SK-MEL-5 (cell line): ENCODE measurements at places on chromosomes 2 and 18. TPM values are rescaled to one million over a fixed set of nuclear protein-coding genes. Genes with fewer than 3 reads are reported as not detected.

DNA sequence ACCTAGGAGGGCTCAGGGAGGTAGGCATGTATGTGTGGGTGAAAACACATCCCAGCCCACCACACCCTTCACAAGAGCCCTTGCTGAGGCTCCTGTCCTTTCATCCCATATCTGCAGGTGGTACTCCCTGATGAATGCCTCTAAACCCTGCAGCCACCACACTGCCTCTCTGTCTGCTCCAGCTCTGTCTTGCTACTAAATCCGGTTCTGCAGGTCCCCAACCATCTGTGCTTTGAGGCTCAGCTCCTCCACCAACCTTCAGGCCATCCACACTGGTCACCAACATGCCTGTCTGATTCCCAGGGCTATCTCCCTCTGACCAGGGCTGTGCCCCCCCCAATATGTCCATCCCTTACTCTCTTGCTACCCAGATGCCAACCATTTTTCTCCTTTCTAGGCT is 92.7 kb downstream of the BIN1 start:
- DNase-seq = no peak

Gene VIL1
- 0.05 and 0.11 TPM in 2 replicates for total RNA-seq

- no peak for DNase-seq
Observed at GRCh38 chr18:10147226-10147625, 233.4 kb downstream of the VAPA start.

DNA sequence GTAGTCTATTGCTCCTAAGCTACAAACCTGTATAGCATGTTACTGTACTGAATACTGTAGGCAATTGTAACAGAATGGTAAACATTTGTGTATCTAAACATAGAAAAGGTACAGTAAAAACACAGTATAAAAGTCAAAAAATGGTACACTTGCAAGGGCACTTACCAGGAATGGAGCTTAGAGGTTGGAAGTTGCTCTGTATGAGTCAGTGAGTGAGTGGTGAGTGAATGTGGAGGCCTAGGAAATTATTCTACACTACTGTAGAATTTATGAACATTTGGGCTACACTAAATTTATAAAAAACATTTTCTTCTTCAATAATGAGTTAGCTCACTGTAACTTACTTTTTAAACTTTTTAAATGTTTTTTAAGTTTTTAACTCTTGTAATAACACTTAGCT is 19.0 kb downstream of the NABP1 start:
- DNase-seq = no peak

GRCh38 chr2:11073776-11074175 is 81.5 kb upstream of the SLC66A3 start:
- DNase-seq = no peak

Gene DUSP28
- total RNA-seq = 3.6 and 8.0 TPM in 2 replicates

GRCh38 chr2:38165698-38166097 is 89.7 kb upstream of the CYP1B1 start:
- DNase-seq = no peak

DNA sequence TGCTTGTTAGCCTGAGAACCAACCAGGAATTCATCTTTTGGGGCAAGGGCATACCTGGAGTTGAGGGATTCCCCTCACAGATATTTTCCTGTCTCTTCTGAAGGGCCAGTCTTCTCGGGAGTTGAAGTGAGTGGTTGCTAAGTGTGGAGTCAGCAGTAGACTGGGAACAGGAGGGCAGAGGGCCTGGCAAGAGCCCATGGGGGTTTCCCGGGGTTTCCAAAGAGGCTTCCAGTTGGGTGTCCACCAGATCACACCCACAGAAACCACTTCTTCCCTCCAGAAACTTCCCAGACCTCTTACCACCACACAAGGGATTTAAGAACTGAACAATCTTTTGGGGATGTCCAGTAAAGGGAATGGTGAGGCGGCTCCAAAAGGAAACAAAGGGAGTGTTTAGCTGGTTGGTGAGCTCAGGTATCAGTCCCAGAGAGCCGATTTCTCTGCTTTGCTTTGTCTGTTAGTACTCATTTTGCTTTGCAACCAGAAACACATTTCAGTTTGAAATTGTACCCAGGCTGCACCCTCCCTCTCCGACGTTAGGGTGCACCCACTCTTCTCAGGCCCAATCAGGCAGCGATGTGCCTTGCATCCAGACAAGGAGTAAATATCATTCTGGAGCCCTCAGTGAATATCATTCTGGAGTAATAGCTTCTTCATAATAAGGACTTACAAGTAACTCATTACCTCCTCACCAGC is 47.5 kb upstream of the SPATS2L start:
- no peak for DNase-seq

GRCh38 chr2:62894966-62895631 is 155.5 kb upstream of the OTX1 start:
- DNase-seq = no peak
